ENCODE measurements at places on chromosomes 13 and 19. TPM values are rescaled to one million over a fixed set of nuclear protein-coding genes. Genes with fewer than 3 reads are reported as not detected.

DNA sequence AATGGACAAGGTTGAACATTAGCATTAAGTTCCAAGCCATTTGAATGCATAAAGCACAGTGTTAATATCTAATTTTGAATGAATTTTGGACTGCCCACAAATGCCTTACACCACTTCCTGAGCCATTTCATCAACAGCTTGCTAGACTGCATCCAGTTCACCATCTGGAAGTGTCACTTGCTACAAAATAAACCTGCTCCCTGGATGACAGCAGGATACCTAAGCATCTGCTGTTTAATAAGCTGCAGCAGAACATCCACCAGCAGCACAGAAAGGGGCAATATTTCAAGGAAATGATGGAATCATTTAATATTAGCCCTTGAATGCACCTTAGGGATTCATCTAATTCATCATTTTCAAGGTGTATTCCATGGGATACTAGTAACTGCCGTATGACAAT, 76.6 kb upstream of the PCDH9 start:
- no peaks in the 10 kb centered on the region for H3K4me1 ChIP-seq
- H3K27ac ChIP-seq, result no peak overlapping the region
- H3K27me3 ChIP-seq, result no peaks in the 10 kb centered on the region
- H3K4me3 ChIP-seq, result no peak overlapping the region

The DNAAF3 gene
- total RNA-seq, result not detected

GRCh38 chr13:95349267-95349666, 48.0 kb upstream of the ABCC4 start:
- no peak overlapping the region for H3K27ac ChIP-seq
- no peak overlapping the region for H3K4me3 ChIP-seq
- no peaks in the 10 kb centered on the region for H3K36me3 ChIP-seq
- no peaks in the 10 kb centered on the region for H3K27me3 ChIP-seq

The C5AR2 gene
- 0.05 TPM for total RNA-seq

The C2CD4C gene
- 0.44 TPM for total RNA-seq

- H3K4me1 ChIP-seq, result peaks cover 4% of the 10 kb centered on the region
- H3K4me3 ChIP-seq, result no peak overlapping the region
- no peak for DNase-seq
- no peaks in the 10 kb centered on the region for H3K27me3 ChIP-seq
These were observed 1.4 kb downstream of the MAG start for GRCh38 chr19:35293363-35293739.

DNA sequence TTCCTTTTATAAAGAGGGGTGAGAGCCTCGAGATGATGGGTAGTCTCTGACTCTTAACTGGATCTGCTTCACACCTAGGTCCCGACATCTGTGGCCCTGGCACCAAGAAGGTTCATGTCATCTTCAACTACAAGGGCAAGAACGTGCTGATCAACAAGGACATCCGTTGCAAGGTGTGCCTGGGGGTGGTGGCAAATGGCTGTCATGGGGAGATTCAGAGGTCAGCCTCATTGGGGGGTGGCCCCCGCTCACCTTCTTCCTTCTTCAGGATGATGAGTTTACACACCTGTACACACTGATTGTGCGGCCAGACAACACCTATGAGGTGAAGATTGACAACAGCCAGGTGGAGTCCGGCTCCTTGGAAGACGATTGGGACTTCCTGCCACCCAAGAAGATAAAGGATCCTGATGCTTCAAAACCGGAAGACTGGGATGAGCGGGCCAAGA, 1.6 kb downstream of the CALR start:
- no peaks in the 10 kb centered on the region for H3K27me3 ChIP-seq
- H3K4me3 ChIP-seq, result peak overlapping the region; percentile 98
- H3K36me3 ChIP-seq, result peaks cover 60% of the 10 kb centered on the region
- H3K27ac ChIP-seq, result peak overlapping the region; percentile 95

DNA sequence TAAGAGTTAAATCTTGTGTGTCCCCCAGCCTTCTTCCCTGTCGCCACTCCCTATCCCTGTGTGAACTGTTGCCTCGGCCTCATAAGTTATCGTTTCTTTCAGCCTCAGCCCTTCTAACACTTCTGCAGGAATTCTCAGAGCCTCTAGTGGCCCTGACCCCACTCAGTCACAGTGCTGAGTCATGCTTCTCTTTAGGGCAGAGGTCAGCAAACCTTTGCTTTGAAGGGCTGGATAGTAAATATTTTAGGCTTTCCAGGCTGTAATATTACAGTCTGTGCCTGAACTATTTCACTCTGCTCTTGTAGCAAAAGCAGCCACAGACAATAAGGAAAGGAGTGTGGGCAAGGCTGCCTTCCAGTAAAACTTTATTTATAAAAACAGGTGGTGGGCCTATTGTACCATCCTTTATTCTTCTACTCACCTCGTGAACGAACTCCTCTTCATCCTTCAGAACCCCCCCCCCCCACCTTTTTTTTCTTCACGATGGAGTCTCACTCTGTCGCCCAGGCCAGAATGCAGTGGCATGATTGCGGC, 22.1 kb downstream of the MYO9B start:
- DNase-seq, result no peak
- H3K27me3 ChIP-seq, result no peaks in the 10 kb centered on the region
- H3K4me1 ChIP-seq, result peaks cover 4% of the 10 kb centered on the region
- H3K4me3 ChIP-seq, result no peak overlapping the region
- H3K36me3 ChIP-seq, result peaks cover 12% of the 10 kb centered on the region

The C13orf46 gene
- total RNA-seq, result 1.5 TPM

DNA sequence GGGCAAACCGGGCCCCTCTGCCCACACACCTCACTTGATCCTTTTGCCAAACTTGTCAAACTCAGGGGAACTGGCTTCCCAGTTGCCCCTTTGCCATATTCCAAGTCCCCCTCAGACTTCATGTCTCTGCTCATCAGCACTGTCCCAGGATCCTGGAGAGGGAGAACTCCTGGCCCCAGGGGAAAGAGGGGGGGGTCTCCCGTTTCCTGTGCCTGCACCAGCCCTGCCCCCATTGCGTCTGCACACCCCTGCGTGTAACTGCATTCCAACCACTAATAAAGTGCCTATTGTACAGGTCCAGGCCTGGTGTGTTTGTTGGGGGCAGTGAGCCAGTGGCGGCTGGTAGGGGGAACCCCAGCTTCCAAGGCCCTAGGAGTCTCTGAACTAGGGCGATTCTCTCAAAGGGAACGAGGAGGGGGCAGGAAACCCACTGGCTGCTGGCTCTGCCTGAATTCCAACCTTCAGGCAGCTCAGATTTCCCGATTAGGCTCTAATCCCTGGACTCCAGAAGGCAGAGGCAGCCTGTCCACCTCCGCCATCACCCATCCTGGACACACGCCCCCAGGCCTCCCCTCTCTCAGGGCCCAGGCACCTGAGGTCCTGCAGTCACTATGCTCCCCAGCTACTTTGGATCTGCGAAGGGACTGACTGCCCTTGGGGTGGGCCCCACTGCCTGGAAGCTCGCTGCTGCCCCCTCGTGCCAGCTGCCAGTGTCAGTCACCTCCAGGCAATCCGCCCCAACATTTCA, 9.7 kb upstream of the ILF3 start:
- H3K4me1 ChIP-seq, result peaks cover 11% of the 10 kb centered on the region
- peak overlapping the region; percentile 59 for H3K27ac ChIP-seq
- no peaks in the 10 kb centered on the region for H3K27me3 ChIP-seq
- DNase-seq, result peak; percentile 88
